ENCODE measurements at places on chromosomes 3 and 15.

DNA sequence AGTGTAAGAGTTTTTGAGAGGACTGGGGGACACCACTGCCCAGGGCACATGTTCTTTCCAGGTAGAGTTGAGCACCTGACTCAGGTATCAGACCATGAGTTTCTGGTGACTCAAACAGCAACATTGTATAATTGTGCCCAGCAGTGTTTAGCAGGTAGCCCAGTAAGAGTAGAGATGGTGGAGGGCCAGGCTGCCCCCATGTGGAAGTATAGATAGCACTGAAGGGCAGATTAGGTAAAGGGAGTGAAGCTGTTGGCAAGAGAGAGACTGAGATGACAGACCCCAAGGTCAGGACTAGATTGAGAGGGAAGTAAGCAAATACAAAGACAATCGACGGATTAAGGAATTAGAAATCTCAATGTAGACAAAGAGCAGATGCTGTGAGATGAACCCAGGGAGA is 74.6 kb downstream of the TRIM42 start:
- DNase-seq: no peak

GRCh38 chr3:136750209-136750896 is 1.8 kb downstream of the STAG1 start:
- no peak for DNase-seq

- no peak for DNase-seq
Observed at GRCh38 chr3:30710017-30710416, 103.6 kb downstream of the TGFBR2 start.

DNA sequence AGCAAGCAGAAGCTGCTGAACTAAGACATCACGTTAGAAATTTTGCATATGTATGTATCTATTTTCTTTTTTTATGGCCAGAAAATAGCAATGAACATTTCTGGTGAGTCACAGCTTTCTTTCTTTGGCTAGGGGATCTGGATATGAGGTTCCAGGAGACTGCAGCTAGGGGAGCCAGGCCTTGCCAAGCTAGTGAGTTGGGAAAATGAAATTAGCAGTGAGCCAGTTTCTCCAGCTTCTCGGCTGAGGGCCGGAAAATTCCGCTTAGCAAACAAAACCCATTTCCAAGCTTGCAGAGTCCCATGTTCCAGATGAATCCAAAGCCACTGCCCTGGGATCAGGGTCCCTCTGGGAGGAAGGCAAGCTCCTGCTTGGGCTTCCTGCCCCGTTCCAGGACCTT is 137.6 kb downstream of the SRGAP3 start:
- no peak for DNase-seq

GRCh38 chr3:174466471-174467054 is 392.6 kb upstream of the NAALADL2 start:
- DNase-seq: no peak

DNA sequence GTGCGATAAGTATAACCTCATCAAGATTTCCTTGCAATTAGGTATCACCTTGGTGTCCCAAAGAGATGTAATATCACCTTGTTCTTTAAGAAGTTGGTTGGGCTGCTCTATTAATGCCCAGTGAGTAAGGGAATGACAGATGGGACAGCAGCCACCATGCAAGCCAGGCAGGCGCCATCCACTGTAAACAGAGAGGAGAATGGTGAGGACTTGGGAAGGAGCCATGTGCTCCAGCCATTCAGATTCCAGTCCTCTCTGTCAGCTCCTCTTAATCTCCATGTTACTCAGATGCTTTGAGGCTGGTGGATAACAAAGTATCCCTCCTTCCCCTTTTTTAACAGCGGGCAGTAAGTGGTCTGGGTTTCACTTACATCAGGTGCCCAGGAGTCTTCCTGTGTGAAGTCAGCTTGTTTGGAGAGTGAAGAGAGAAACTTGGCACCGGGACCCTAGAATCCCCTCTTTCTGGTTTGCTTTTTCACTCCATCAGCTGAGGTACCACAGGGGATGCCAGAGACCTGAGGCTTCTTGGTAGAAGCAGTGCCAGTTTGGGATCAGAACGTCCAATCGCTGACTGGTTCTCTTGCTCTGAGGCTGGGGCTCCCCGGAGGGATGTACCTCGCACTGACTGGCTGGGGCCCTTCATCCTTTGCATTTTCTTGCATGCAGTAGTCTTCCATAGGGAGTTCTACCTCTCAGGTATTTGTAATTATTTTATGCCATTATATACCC is 29.5 kb downstream of the SLCO3A1 start:
- no peak for DNase-seq

DNA sequence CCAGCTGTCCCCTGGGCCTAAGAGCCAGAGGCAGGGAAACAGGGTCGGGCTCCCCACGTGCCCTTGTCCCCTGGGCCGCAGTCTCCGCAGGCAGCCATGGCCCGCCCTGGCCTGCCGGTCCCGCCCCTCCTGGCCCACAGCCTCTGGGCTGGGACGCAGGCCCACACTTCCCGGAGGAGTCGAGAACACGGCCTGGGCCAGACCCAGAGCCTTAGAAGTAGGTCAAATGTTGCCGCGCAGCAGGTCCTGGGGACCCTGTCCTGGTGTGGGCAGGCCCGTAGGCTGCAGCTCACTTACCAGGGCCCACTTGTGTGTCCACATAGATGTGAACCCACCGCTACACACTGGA is 4.3 kb upstream of the MYL3 start:
- no peak for DNase-seq

DNA sequence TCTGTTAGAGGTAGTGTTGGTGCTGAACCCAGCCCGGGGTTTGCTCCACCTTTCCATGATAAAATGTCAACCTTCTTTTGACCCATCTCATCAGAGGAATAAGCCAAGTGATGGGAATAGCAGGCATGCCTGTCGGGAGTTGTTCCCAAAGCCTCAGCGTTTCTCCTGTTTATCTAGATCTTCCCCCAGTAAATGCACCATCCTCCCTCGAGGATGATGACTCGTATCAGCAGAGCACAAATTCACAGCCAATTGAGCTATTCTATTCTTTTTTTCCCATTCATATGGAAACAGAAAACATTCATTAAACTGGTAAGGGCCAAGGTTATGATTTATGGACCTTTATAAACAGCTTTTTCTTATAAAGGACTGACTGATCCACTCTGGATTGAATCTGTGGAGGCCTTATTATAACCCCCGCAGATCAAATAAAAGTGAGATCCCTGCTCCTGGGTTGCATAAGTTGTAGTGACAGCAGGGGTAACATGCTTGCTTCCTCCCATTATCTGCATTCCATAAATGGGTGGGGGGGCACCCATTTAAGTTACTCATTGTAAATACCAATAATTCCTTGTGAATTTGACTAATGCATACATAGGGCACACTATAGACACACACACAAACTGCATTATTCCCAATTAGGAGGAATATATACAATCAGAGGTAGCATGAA is 207.3 kb downstream of the PLCL2 start:
- DNase-seq: no peak

DNA sequence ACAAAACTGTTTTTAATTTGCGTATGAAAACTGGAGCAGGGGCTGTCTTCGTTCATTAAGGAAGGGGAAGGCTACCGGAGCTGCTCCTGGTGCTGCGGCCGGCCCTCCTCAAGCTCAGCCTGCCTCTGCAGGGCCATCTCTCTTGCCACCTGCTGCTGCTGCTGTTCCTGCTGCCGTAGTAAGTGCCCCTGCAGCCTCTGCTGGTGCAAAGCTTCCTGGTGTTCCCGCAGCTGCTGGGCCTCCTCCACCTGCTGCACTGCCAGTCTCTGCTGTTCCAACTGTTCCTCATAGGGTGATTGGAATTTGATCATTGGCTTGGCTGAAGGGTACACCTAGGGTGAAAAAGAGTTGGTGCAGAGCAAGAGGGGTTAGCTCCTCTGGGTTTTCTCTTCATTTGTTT is 66.0 kb downstream of the GOLIM4 start:
- DNase-seq: no peak

DNA sequence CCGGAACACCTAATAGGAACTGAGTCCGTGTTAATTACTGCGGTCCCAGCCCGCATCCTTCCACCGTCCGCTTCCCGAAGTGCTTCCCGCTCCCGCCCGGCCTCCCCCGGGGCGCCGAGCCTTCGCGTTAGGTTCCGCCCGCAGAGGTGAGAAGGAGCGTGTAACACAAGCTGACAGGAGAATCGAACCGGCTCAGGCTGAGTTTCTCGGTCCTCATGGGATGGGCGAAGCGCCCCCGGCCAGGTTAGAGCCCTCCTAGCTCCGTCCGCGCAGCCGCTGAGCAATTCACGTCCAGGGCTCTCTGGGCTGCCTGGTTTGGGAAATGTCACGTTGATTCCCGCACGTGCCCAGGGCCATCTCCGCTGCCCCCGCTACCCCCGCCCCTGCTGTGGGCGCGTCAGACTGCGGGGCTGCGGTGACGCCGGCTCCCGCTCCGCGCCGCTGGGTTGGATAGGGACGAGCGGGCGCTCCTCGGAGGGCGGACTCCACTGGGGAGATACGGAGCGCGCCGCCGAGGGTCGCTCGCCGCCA is 954 bp downstream of the CLDN11 start:
- DNase-seq: no peak

GRCh38 chr15:58393241-58393662 is 38.5 kb upstream of the LIPC start:
- DNase-seq: no peak

- no peak for DNase-seq
Observed at GRCh38 chr3:65627062-65627461, 411.7 kb downstream of the MAGI1 start.

DNA sequence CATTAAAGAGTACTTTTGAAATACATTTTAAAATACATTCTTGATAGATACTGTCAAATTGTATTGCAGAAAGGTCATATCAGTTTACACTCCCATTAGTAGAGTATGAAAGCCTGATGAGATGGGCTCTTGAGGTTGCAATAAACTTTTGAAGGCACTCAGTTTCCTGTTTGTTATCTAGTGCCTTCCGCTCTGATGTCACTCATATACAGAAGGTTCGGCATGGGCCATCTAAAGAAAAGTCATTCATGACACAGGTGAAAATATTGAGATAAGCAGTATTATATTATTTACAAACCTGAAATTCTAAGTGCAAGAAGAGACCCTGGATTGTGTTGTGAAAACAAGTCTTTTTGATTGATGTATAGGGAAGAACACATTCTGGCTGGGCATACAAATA is 36.5 kb upstream of the DENND4A start:
- no peak for DNase-seq

DNA sequence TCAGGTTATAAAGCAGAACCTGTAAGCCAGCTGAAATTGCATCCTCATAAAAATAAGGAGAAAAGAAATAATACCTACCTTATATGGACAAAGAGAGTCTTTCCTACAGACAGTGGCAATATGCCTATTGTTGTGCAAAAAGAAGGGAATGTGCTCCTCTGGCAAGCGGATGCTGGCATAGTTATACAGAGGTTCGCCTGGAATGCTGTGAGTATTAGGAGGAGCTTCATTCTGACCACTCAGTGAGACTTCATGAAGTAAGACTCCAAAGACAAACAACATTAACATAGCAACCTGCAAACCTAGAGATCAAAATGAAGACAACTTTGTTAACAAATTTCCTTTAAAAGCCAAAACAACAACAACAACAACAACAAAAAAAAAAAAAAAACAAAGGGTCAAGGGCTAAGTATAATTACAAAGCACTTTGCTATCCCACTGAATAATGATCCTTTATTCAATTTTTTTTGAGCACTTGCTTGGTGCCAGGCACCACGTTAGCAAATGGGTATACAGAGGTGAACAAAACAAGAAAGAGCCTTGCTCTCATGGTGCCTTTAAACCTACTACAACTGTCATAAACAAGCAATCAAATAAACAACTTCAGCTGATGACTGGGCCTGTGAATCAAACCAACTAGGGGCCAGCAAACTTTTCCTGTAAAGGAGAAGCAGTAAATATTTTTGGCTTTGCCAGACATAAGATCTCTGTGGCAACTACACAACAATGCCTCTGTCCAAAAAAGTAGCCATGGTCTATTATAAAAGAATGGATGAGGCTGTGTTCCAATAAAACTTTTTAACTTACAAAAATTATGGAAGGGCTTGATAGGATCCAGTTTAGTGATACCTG is 3.7 kb downstream of the EOGT start:
- DNase-seq: no peak

- DNase-seq: no peak
Observed at GRCh38 chr3:14389166-14389606, 13.2 kb upstream of the SLC6A6 start.

DNA sequence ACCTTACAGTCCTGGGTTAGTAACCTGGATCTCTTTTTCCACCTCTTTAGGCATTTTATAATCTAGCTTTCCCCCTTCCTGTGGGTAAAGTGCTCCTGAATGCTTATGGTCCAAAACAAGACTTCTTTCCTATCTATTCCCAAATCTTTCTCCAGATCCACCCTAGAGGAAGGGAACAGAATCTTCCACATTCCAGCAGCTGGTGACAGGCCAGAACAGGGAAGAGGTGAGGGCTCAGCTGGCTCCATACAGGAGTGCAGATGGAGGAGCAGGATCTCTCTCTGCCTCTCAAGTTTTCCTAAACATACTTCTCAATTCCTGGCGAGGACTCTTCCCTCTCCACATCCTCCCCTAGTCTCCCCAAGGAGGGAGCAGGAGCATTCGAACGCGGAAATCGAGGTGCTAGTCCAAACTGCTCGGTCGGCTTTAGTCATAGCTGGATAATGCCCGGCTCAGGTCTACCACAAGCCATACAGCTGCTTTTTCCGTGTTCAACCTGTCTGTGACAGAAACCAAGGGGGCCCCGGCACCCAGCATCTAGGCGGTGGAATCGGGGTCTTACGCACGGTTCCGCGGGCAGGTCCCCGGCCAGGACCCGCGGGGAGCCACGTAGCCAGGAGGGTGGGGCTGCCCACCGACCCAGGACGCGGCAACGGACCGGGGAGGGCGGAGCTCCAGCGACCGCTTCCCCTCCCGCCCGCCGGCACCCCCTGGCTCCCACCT is 4.0 kb downstream of the RASSF1 start:
- DNase-seq: no peak

- no peak for DNase-seq
Observed at GRCh38 chr15:88686166-88686565, 47.4 kb downstream of the ISG20 start.

GRCh38 chr3:106208251-106208650 is 339.4 kb upstream of the CBLB start:
- no peak for DNase-seq

- no peak for DNase-seq
Observed at GRCh38 chr3:169871129-169871886, 1.6 kb upstream of the LRRC31 start.

DNA sequence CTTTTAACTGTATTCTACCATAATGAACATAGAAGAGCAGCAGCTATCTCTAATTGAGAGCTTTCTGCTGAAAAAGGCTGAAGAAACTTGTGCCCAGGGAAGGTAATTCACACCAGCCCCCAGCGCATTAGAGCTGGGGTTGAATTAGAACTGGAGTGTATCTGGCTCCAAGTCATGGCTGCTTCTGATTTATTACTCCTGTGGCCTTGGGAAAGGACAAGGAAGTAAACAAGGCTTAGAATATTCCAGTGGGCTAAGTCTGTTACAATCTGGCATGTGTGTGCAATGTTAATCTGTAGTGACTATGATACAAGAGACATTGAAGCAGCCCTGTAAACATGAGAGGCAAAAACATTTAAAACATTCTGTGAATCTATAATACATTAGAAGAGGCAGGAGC is 18.1 kb downstream of the CPA3 start:
- DNase-seq: no peak

DNA sequence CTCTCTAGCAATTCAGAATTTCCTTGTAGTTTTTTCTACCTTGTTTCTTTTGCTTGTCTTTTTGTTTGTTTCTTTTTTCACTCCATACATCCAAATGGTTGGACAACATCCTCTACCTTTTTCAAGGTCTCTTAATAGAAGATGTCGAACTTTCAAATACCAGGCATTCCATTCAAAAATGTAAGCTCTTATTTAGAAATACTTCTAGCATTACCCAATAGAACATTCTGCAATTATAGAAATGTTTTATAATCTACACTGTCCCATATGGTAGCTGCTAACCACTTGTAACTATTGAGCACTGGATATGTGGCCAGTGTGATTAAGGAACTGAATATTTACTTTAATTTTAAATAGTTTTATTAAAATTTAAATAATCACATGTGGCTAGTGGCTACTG is 196.2 kb upstream of the MRPL3 start:
- no peak for DNase-seq
